ENCODE measurements at places on chromosomes 7 and 10. TPM values are rescaled to one million over a fixed set of nuclear protein-coding genes. Genes with fewer than 3 reads are reported as not detected.
A peak's percentile ranks its signal among the peaks of the same experiment; 100 is the strongest.

PTPRZ1 gene
- total RNA-seq = 0.25 TPM

KLHL7 gene
- 20.6 TPM for total RNA-seq

ETV1 gene
- 23.3 TPM for total RNA-seq

STOX1 gene
- total RNA-seq = 5.9 TPM

DNA sequence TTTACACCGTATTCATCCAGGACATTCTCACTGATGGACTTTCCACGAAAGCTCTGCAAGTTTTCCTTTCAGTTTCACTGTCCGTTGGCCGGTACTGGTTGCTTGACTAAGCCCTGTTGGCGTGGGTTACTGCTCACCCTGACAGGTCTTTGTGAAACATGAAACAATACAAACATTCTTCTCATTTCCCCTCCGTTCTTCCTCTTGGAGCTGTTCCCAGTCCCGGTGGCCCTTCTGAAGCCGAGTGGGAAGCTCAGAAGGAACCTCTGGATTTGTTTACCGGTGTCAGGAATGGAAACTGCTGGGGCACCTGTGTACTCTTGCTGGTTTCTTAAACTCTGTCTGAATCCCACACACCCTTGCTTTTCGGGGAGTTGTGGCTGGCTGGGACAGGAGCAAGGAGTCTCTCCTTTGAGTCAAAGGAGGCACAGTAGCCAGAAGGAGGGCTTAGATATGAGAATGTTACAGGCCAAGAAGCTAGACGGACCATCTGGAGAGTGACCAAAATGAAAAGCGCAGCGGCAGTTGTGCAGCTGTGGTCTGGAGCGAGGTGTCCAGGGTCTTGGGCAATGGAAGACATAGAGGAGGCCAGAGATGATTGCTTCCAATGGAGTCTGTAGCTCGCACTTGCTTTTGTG lies 45.7 kb downstream of the LYZL2 start:
- peak overlapping the region; percentile 43 for H3K27ac ChIP-seq
- peaks cover 11% of the 10 kb centered on the region for H3K4me1 ChIP-seq
- peak overlapping the region; percentile 33 for H3K4me3 ChIP-seq
- no peaks in the 10 kb centered on the region for H3K36me3 ChIP-seq
- no peaks in the 10 kb centered on the region for H3K27me3 ChIP-seq

DNA sequence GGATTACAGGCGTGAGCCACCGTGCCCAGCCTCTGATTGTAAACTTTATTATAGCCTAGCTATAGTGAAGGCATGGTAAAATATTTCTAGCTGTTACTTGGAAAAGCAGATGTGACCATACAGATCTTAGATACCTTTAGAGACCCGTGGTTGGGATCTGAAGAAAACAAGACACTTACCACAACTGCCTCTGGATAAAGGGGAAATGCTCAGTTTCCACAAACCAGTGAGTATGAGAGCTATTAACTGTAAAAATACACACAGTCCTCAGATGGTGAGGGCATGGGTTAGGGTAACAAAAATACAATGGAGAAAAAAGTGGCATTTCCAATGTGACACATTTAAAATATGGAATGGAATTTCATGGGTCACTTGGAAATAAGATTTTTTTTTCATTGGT lies 63.0 kb downstream of the ZNF438 start:
- H3K4me3 ChIP-seq = no peak overlapping the region
- no peaks in the 10 kb centered on the region for H3K36me3 ChIP-seq
- no peak for DNase-seq
- no peaks in the 10 kb centered on the region for H3K4me1 ChIP-seq
- H3K27me3 ChIP-seq = no peaks in the 10 kb centered on the region
- no peak overlapping the region for H3K27ac ChIP-seq

- H3K4me3 ChIP-seq = no peak overlapping the region
- H3K36me3 ChIP-seq = no peaks in the 10 kb centered on the region
- DNase-seq = no peak
Observed at GRCh38 chr10:97047788-97048187, 138.0 kb downstream of the SLIT1 start.

DNA sequence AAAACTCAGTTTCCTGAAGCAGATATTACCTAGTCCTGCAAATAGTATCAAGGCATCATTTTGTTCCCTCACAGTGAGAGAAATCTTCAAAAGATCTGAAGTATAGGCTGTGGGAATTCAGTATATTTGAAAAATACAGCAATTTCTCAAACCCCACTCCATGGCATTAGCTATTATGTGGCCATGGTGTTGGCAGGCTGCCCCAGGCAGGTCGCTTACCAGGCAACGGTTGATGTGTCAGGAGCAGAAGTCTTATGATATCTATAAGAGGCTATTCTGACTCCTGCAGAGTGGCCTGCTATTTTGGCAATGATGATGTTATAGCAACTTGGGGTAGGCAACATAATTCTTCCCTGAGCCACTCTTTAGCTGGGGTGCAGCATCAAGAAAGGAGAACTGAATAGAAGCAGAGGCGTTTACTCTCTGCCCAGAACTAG lies 187.9 kb downstream of the PLXDC2 start:
- H3K4me3 ChIP-seq = no peak overlapping the region
- DNase-seq = no peak
- H3K4me1 ChIP-seq = no peaks in the 10 kb centered on the region
- H3K27ac ChIP-seq = no peak overlapping the region

GRCh38 chr7:24812305-24812945 lies 55.2 kb upstream of the GSDME start:
- peaks cover 30% of the 10 kb centered on the region for H3K36me3 ChIP-seq
- DNase-seq = no peak
- no peak overlapping the region for H3K27ac ChIP-seq

DNA sequence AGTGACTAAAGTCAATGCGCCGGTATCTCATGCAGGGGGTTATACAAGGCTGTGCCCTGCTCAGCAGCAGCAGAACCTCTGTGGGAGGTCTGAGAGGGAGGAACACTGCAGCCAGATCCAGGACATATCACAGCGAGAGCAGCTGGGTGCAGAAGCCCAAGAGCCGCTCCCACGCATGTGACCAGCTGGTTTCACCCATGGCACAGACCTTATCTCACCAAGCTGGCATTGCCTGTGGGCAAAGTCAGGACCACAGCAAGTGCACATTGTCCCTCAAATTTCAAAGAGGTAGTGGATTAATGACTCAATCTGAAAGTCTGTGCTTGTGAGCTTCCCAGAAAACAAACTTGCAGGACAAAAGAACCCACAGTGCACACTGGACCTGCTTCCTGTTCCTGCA lies 31.6 kb upstream of the AKR1C1 start:
- no peak for DNase-seq
- H3K4me3 ChIP-seq = no peak overlapping the region
- H3K4me1 ChIP-seq = no peaks in the 10 kb centered on the region
- H3K27me3 ChIP-seq = no peaks in the 10 kb centered on the region

CUL2 gene
- total RNA-seq = 36.1 TPM

GRCh38 chr7:47471831-47472230 lies 110.1 kb downstream of the TNS3 start:
- no peak for DNase-seq
- peak overlapping the region; percentile 63 for H3K27ac ChIP-seq
- no peaks in the 10 kb centered on the region for H3K27me3 ChIP-seq
- peaks cover 71% of the 10 kb centered on the region for H3K4me1 ChIP-seq
- H3K4me3 ChIP-seq = no peak overlapping the region

- H3K4me1 ChIP-seq = no peaks in the 10 kb centered on the region
- no peak overlapping the region for H3K27ac ChIP-seq
- H3K4me3 ChIP-seq = no peak overlapping the region
Observed at GRCh38 chr10:116625845-116626244, 5.1 kb downstream of the PNLIPRP2 start.

DNA sequence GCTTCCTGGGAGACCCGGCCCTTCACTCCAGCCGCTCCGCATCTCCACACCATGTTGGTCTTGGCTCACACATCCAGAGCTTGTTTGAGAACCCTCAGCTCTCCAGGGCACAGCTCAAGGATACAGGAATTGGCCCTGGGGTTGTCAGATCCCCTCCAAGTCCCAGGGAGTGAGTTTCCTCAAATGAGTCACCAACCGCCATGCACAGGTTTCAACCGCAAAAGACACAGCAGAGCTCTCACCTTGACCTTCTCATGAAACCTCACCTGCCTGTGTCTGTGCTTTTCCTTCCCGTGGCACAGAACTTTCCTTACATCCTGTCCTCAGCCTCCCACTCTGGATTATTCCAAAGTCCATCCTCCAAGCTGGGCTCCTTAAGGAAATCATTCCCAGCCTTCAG lies 20.6 kb downstream of the AZGP1 start:
- no peaks in the 10 kb centered on the region for H3K27me3 ChIP-seq
- peaks cover 14% of the 10 kb centered on the region for H3K4me1 ChIP-seq
- DNase-seq = peak; percentile 21
- H3K27ac ChIP-seq = no peak overlapping the region

- H3K27me3 ChIP-seq = no peaks in the 10 kb centered on the region
- H3K4me3 ChIP-seq = no peak overlapping the region
- no peaks in the 10 kb centered on the region for H3K36me3 ChIP-seq
Observed at GRCh38 chr7:120583899-120584586, 273.9 kb downstream of the TSPAN12 start.

DNA sequence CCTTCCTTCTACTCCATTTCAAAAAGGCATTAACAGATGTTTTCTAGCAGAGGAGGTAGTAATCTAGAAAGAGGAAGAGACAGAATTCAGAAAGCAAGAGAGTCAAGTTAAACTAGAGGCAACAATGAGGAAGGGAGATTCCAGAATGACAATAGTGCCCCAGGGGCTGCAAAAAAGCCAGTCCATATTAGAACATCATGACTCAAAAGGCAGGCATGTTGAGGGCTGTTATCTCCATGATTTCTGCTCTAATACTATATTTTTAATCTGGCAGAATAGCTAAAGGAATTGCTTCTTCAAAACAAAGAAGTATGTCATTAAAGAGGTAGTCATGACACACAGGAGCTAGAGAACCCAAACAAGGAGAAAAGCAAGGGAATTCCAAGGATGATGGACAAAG lies 599.6 kb downstream of the INHBA start:
- no peaks in the 10 kb centered on the region for H3K27me3 ChIP-seq
- H3K4me3 ChIP-seq = no peak overlapping the region
- no peak for DNase-seq
- peaks cover 19% of the 10 kb centered on the region for H3K4me1 ChIP-seq
- no peak overlapping the region for H3K27ac ChIP-seq

BEND7 gene
- total RNA-seq = 13.8 TPM

- no peak for DNase-seq
- H3K36me3 ChIP-seq = no peaks in the 10 kb centered on the region
- peaks cover 37% of the 10 kb centered on the region for H3K4me1 ChIP-seq
- peak overlapping the region; percentile 43 for H3K4me3 ChIP-seq
Observed at GRCh38 chr10:45374350-45375052, 485 bp downstream of the ALOX5 start.

TMEM139 gene
- total RNA-seq = 9.9 TPM

DNA sequence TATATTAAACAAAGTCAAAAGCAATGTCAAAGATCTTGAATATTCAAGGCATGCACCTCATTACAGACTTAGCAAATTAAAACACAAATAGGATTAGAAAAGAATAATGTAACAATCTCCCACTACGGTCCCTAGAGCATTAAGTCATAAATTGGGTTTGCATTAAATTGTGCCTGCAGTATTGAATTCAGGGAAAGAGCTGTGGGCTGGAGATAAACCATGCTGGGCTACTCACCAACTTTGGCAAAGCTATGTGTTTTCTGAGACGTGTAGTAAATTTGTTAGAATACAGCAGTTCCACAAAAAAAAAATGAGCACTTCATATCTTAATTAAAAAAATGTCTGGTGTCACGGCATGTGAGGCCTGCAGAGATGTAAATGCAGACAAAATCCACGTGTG lies 241.6 kb downstream of the SNX10 start:
- no peaks in the 10 kb centered on the region for H3K36me3 ChIP-seq
- no peak overlapping the region for H3K4me3 ChIP-seq

GRCh38 chr7:45578467-45578866 lies 4.3 kb downstream of the ADCY1 start:
- H3K36me3 ChIP-seq = no peaks in the 10 kb centered on the region
- H3K4me3 ChIP-seq = no peak overlapping the region
- no peak for DNase-seq
- H3K4me1 ChIP-seq = no peaks in the 10 kb centered on the region
- no peak overlapping the region for H3K27ac ChIP-seq
- peaks cover 20% of the 10 kb centered on the region for H3K27me3 ChIP-seq

IRF5 gene
- total RNA-seq = 16.5 TPM

DNA sequence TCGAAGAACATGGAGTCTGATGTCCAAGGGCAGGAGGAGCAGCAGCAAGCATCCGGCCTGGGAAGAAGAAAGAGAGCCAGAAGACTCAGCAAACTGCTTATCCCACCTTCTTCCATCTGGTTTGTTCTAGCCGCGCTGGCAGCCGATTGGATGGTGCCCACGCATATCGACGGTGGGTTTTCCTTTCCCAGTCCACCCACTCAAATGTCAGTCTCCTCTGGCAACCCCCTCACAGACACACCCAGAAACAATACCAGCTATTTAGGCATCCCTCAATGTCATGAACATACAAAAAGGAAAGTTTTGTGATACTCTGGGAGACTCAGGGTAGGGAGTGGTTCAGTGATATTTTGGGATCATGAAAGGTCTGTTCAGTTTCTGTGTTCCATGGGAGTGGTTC lies 139.6 kb downstream of the LYZL1 start:
- H3K27ac ChIP-seq = no peak overlapping the region
- no peak for DNase-seq
- H3K4me1 ChIP-seq = no peaks in the 10 kb centered on the region

DNA sequence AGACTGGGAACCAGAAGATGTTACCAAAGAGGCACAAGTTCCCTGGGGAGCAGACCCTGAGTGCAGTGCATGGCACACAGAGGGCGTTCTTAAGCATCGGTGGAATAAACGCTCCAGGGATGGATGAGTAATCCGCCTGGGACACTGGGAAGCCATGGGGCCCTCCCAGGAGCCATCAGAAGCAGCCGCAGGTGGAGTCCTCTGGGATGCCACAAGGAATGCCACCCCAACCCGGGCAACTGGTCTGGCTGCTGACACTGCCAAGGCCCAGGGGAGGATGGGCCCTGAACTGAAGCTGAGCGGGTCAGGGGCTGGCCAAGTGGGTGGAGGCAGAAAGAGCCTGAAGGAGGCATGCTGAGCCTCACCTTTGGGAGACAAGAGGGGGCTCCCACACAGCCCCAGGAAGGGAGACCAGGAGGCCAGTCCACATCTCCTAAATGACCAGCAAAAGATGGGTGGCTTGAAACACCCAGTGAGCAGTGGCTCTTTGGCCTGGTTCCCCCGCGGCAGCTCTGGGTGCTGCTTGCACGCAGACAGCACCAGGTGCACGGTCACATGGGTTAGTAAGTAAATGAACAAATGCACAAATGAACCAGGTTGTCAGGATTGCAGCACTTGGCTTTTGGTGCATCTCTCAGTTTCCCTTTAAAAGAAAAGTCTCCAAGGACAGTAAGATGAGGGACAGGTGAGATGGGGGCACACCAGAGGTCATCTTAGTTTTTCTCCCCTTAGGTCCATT lies 141.3 kb upstream of the ZMIZ1 start:
- no peaks in the 10 kb centered on the region for H3K36me3 ChIP-seq
- DNase-seq = peak; percentile 68
- no peak overlapping the region for H3K4me3 ChIP-seq
- H3K27me3 ChIP-seq = no peaks in the 10 kb centered on the region
